ENCODE measurements at places on chromosomes 12 and 14.

- DNase-seq = no peak
Measured at GRCh38 chr14:73189651-73190050, 47.7 kb upstream of the PAPLN start.

DNA sequence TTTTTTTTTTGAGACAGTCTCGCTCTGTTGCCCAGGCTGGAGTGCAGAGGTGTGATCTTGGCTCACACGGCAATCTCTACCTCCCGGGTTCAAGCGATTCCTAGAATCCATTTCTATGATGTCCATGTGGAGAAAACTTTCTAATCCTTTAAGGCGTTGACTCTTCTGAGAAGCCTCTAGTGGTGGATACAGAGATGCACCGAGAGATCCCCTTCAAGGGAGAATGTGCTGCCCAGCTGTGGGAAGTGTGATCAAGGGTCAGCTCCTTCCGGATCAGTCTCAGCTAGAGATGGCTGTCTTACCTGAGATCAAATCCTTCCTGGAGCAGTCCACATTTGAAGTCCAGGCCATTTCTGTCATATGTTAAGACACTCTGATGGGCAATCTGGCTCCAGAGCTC is 92.7 kb upstream of the HECTD1 start:
- no peak for DNase-seq

- no peak for DNase-seq
Measured at GRCh38 chr14:91154851-91155625, 41.2 kb downstream of the DGLUCY start.

- DNase-seq = no peak
Measured at GRCh38 chr12:9711664-9712063, 21.2 kb downstream of the CLECL1 start.

DNA sequence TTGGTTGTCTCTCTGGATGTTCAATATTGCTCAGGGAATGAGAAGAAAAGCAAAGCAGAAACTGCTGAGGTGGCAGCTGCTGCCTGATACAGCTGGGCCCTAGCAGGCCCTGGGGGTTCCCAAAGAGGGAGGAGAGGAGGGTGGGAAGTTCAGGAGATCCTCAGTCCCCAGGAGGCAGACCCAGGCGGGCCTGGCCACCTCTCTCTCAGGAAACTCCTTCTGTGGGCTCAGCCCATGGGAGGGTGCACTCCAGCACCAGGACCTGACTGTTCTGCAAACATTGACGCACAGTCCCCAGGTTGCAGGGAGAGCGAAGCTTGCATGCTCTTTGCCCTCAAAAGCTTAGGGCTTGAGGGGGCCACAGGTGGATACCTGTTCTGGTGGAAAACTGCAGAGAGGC is 29.6 kb downstream of the IRF2BPL start:
- no peak for DNase-seq

DNA sequence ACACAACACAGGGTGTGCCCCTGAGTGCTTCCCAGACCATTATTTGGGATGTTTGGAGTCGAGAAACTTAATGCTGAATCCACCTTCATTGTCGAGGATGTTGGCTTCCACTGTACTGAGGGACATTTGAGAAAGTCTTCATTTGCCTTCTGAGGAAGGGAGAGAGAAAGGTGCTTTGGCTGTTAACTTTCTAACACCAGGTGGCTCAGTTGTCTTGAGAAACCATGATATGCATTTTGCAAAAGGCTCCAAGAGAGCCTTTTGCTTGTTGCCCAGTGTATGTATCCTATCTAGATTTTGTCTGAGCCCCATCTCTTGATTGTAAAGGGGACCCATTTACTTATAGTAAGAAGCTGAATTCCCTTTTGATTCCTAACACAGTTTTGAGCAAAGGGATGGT is 28.6 kb upstream of the NRXN3 start:
- DNase-seq = no peak

- DNase-seq = no peak
Measured at GRCh38 chr14:59389936-59390335, 75.2 kb downstream of the GPR135 start.

All from GOT3 (cell line).